Globus pallidus (tissue), 1 donor: ENCODE measurements at places on chromosomes 6 and 20.

DNA sequence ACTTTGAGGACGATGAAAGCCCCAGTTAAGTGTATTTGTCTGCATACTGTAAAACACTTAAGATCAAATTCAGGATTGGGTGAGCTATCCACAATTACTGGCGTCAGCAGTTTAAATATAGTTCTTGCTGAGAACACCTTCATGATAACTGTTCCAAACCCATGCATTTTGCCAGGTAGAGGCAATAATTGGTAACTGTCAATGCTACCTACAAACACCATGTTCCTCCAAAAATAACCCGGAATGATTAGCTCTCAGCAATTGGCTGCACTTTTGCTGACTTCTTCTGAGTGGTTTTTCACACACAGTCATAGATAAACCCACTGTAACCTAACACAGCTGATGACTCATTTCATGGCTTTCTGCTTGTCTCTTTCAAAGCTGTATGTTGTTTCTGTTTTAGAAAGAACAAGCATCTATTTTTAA, 1358.6 kb upstream of the GJE1 start:
- DNase-seq, result no peak

- no peak for DNase-seq
Measured at GRCh38 chr20:44810391-44811149, at the start of gene RIMS4. Gene RIMS4 (minus strand): TSS chr20:44810546. CDS start chr20:44810271, 275 bp downstream.

DNA sequence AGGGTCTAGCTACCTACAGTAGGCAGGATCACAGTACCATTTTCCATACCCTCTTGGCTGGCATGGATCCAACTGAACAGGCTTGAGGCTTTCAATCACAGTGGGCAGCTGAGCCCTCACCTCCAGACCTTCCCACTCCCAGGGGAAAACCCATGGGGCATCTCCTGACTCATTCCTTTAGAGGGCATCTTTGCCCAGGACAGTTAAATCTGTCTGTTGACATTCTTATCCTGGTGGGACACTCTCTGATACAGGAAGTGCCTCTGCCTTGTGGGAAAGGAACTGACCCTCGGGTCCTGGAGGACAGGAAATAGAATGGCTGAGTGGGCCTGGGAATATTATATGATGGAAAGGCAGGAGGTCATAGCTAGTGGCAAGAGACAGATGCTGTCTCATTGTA, 10.2 kb upstream of the EPB41L1 start:
- DNase-seq, result no peak

- DNase-seq, result no peak
Measured at GRCh38 chr6:152085451-152085921, 278.0 kb downstream of the ESR1 start.

DNA sequence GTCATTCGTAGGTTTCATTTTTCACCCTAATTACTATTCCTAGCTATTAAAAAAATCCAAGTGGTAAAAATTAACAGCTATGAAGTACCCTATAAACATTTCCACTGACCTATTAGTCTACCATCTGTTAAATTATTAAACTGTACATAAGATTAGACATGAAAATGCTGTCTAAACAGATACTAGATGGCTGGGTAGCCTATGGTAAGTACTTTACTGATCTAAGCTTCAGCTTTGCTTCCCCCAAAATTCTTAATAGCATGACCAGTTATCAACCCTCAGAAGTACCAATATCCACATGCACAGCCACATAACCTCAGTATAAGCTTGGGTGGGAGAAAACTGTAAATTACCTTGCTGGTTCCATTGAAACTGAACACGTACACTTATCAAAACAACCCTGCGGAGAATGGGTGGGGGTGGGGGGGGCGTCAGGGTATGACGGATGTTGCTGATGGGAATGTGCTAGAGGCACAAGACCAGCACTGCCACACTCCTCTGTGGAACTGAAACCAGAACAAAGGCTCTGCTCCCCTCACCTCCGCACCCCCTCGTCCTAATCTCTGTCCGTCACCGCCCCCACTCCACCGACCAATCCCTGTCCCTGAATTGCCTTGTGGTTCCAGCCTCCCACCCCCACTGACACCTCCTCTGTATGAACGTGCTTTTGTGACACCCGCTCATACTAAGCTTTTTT, 45.3 kb downstream of the B4GALT5 start:
- DNase-seq, result no peak

- peak; percentile 54 for DNase-seq
Measured at GRCh38 chr20:34562641-34563040, 4.1 kb downstream of the MAP1LC3A start.

DNA sequence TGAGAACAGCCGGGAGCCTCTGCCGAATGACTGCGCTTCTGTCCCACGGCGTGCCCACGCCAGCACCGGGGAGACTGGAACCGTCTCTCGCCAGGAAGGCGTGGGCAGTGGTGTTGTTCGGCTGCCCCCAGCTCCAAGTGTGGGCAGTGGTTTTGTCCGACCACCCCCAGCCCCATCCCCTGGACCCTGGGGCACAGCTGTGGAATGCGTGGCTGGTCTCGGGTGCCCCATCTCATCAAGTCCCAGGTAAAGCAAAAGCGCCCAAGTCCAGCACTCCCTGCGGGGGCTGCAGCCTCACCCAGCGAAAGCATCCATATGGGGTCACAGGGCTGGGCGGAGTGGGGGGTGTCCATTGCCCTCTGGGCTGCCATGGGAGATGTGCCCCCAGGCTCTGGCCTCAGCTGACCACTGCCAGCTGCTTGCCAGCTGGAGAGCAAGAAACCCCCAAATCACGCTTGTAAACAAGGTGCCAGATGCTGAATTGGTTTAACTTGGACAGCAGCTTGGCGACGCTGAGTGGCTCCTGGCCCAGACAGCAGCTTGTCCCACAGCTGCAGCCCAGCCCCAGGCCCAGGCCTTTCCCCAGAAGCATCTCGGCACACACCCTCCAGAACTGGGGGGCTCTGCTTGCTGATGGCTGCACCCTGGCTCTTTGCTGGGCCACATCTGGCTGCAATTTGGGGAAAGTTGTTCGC, 4.5 kb downstream of the CABLES2 start:
- DNase-seq, result no peak
